Epithelial cell of proximal tubule (primary cell): ENCODE measurements at places on chromosomes 16 and 17. TPM values are rescaled to one million over a fixed set of nuclear protein-coding genes. Genes with fewer than 3 reads are reported as not detected.

DNA sequence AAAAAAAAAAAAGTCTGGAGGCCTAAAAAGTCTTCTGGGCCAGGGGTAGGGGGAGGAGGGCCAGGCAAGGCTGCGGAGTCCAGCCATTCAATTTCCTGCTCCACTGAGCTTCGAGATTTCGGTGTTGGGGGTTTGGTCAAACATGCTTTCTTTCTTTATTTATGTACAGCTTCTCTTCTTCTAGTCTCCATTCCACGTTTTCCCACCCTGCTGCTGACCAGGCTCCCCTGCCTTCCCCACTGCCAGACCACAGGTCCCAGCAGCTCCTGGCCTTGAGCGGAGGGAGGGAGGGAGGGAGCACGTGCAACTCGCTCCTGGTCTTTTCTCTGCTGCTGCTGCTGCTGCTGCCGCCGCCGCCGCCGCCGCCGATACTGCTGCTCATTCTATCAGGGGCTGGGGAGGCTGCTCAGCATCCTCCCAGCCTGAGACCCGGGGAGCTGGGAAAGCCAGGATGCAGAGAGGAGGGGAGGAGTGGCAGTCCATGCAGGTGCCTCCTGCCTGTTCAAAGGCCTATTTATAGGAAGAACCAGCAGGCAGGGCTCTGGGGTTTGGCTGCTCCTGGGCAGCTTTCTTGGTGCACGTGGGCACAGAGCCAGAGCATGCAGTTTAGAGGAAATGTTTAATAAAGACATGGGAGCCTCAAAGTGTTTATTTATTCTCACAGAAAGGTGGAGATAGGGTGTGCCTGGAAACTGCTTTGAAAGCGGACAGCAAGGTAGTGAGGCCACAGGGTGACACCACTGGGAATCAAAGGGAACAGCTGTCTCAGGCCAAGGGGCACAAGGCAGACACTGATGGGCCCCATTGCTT, 23.4 kb upstream of the ZFHX3 start:
- DNase-seq: no peak

Gene ABCA3
- total RNA-seq: 8.4 and 17.1 TPM in 2 replicates

- no peak for DNase-seq
Observed at GRCh38 chr17:44655983-44656710, at the start of gene MEIOC. MEIOC (plus strand) TSS chr17:44656468; CDS start chr17:44656614, 146 bp downstream.

Gene AARSD1
- 23.0 and 39.1 TPM in 2 replicates for total RNA-seq

DNA sequence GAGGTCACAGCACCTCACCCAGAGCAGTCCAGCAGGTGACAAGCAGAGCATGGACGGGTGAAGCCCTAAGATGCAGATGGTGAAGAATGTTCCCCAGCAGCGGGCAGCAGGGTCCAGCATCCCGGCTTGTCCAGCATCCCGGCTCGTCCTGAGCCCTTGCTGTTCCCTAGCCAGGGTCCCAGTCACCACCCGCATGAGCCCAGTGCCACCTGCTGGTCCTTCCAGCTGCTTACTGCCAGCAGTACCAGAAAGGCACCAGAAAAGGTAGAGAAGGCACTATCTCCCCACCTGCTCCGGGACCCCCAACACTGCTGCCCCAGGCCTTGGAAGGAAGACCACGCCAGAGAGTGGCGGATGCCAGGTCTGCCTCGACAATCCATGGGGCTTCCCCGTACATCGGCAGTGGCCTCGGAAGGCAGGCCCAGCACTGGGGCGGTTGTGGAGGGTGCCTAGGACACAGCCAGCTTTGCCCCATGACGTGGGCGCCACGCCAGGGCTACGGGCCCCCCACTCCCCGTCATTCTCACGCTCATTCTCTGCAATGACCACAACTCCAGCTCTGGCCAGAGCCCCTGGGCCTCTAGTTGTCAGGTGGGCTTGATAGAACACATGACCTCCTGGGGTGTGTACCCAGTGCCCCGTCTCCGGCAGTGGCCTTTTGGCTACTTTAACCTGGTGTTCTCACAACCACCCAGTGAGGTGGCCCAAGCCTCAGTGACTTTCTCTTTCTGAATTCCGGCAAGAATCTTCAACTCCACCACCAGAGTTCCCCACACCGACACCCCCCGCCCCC, 1.4 kb downstream of the CENPX start:
- DNase-seq: peak; percentile 22

DNA sequence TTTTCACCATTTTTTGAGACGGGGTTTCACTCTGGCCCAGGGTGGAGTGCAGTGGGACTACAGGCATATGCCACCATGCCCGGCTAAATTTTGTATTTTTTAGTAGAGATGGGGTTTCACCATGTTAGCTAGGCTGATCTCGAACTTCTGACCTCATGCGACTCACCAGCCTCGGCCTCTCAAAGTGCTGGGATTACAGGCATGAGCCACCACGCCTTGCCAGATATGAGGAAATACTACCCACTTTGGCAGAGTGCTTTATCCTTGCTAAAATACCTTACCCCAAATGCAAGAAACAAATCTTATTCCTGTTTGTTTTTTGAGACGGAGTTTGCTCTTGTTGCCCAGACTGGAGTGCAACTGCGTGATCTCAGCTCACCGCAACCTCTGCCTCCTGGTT, 62.9 kb upstream of the MGAT5B start:
- DNase-seq: no peak

Gene OVCA2
- 55.4 and 60.9 TPM in 2 replicates for total RNA-seq

DNA sequence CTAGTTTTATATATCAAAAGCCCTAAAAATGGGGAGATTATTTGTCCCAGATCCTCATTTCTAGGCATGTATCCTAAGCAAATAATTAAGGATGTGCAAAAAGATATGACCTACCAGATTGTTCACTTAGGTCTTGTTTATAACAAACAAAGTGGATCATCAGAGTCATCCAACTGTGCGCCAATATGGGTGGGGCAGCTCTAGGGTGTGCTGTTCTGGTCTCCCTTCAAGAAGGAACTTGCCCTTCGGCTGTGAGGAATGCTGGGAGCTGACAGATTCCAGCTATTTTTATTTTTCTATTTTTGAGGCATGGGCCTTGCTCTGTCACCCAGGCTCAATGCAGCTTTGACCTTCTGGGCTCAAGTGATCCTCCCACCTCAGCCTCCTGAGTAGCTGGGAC, 13.8 kb downstream of the CHP2 start:
- DNase-seq: no peak

Gene MPP3
- total RNA-seq: 8.6 and 10.8 TPM in 2 replicates

GRCh38 chr16:54282202-54282927, 4.2 kb downstream of the IRX3 start:
- no peak for DNase-seq

DNA sequence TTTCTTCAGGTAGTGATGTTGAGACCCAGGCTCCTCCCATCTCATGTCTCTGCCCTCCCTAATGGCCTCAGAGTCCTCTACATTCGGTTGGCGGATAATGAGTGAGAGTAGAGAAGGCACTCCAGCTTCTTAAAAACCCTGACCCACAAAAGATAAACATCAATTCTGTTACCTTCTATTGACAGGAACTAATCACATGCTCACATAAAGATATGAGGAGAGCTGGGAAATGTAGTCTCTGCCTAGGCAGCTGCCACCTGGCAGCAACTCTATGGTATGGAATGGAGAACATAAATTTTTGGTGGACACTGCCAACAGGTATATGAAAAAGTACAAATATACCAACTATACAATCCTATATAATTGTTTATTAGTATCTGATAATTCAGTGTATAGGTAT, 110.7 kb upstream of the HLF start:
- DNase-seq: no peak

DNA sequence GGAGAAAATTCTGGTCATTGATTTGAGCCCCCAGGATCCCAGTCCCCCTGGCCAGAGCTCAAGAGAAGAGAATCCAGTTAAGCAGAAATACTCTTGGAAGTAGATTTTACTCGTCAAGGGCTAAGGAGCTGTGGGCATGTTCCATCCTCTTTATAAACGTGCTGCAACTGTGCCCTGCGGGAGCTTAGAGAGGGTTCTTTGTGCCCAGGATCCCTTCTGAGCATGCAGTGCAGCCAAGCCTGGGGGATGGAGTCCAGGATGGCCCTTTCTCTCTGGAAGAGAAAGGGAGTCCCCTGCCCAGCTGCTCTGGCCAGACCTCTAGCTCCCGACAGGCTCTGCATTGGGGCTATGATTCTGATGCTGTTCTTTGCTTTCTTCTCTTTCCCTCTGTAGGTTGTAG, 9.5 kb upstream of the LGALS9 start:
- DNase-seq: no peak

DNA sequence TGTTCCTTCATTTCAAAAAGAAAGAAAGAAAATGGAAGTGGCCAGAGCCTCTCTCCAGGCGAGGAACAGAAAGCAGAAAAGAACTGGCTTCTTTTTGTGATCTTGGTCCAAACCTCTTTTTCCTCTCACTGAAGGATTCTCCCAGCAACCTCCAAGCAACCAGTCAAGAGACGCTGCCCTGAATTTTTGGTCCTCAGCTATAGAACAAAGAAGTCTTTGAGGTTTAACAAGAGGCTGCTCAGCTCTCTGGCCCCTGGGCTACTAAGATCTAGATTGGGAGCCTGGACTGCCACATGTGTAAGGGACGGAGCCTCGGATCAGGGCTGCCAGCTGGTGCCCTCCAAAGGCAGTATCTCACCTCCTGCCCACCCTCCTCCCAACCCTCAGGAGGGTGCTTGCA, 62.6 kb downstream of the AXIN2 start:
- DNase-seq: no peak

- DNase-seq: no peak
Observed at GRCh38 chr16:19710991-19711545, 7.0 kb downstream of the KNOP1 start.

Gene CACNA1G
- total RNA-seq: not detected in 2 replicates
